Activated T-helper 1 cell treated with anti-CD3 and anti-CD28 coated beads, Interleukin-12 subunit alpha, Interleukin-12 subunit beta, Interleukin-2, Interleukin-4 antibody, amounts not matched to agents 30 ng/mL and 10 ng/mL and 1 ng/mL, durations not matched to agents 14 hours and 24 hours and 36 hours (primary cell): ENCODE measurements at places on chromosomes 5 and 9. TPM values are rescaled to one million over a fixed set of nuclear protein-coding genes. Genes with fewer than 3 reads are reported as not detected.

Gene ELOVL7
- 0.34 and 0.49 TPM in 2 replicates for total RNA-seq

Gene DMRTA1
- not detected in 2 replicates for total RNA-seq

Gene BRD8
- total RNA-seq: 51.8 and 57.9 TPM in 2 replicates

Gene ANKRD34B
- not detected in 2 replicates for total RNA-seq

Gene ACOT12
- total RNA-seq: not detected in 2 replicates

Gene FGFR4
- 1.2 and 1.4 TPM in 2 replicates for total RNA-seq

Gene TSSK1B
- not detected in 2 replicates for total RNA-seq

Gene PCDHB5
- not detected in 2 replicates for total RNA-seq

Gene PBX3
- 24.2 and 30.1 TPM in 2 replicates for total RNA-seq

Gene CENPH
- total RNA-seq: 32.3 and 35.5 TPM in 2 replicates

- no peak for DNase-seq
Observed at GRCh38 chr9:100600521-100601079, 22.7 kb downstream of the CAVIN4 start.

DNA sequence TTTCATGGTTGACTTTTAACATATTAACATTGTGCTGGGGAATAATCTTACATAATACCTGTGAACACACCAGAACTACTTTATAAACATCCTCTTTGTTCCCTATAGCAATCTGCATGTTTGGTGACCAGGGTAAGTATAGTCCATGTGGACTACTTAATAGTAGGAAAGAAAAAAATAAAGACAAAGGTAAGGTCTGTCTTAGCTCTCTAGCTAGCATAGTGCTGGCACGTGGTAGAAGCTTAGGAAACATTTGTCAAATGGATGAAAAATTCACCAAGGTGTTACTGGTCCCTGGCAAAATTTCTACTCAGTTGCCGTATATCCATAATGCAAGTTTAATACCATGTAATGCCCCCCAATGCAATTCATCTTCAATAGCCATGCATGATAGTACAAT lies 78.6 kb upstream of the ABCA1 start:
- no peak for DNase-seq

DNA sequence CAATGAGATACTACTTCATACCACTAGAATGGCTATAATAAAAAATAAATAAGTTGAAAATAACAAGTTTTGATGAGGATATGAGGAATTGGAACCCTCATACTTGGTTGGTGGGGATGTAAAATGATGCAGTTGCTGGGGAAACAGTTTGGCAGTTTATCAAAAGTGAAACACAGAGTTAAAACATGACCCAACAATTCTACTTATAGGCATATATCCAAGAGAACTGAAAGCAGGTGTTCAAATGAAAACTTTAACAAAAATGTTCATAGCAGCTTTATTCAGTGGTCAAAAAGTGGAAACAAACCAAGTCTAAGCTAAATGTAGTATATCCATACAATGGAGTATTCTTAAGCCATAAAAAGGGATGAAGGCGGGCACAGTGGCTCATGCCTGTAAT lies 13.1 kb upstream of the LHFPL2 start:
- no peak for DNase-seq

GRCh38 chr5:113204525-113205161 lies 228.0 kb downstream of the DCP2 start:
- DNase-seq: no peak

- DNase-seq: no peak
Observed at GRCh38 chr5:180990086-180990881, 1.6 kb downstream of the BTNL3 start.

DNA sequence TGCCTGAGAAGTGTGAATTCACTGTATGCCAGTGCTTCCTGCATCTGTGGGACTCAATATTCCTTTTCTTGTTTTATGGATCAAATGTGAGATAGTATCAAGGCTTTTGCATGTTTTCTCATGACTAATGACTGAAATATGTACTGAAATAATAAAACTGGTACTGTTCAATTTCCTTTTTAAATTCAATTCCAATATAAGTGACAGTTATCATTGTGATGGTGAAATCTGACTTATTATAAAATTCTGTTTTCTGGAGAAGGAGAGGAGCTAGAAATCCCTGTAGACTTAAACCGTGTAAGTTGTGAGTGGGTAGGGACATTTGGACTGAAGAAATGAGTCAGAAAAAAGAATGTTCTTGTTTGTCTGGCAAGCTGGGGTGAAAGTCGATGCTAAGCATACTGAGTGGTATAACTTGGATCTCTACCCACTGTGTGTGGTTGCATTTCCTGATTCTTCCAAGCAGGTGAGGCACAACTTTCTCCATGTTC lies 245.2 kb downstream of the EFNA5 start:
- no peak for DNase-seq

GRCh38 chr9:127763918-127764384 lies 14.5 kb downstream of the SH2D3C start:
- DNase-seq: no peak

DNA sequence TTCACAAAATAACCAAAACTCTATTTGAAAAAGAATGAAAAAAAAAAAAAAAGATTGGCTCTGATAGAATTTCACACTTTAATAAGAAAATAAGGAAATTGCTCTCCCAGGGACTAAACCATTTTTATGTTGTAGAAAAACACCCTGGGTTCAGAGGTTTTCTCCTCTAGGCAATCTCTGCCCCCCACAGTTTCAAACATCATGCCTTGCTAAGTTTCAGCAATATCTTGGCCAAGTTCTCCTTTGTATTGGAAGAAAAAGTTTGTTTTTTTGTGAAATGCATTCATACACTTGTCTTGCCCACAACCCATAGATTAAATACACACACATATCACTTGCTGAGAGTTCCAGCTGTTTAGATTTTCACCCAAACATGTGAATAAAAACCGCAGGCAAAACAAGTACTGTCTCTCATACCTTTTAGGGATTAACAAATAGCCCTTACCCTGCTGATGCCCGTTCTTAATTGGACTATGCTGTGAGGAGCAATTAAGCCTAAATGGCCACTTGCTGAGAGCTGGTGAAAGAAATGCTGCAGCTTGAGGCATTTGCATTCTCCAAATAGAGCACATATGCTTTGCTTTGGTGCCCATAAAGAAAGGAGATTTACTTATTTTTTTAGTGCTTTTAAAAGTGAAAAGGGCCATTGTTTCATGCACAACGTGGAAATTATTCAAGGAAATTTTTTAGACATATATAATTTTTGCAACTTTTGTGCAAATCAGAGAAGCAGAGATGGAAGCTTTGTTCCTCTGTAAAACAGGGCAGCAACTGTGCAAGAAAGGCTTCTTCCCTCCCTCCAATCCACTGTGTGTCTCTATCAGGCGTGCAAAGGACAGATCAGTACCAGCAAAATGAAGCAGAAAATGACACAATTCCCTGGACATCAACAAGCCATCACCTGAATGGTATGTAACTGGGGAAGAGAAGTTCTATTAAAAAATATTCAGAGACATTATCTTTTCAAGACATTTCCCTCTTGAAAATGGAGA lies 262.4 kb upstream of the KIF2A start:
- DNase-seq: no peak

GRCh38 chr9:7729371-7730163 lies 70.0 kb downstream of the DMAC1 start:
- DNase-seq: no peak

DNA sequence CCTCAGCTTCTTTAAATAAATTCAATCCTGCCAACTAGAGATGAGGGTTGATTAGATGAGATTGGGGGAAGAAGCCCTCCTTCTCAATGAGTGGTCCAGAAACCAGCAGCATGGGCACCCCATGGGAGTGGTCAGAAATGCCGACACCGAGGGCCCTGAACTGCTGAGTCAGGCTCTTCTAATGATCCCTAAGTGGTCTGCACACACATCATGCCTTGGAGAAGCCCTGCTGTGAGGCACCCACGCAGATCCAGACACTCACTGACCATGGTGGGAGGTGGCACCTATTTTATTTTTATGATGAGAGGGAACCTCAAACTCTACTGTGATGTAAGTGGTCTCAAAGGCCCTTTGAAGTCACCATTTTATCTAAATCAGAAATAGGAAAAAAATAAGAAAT lies 72.3 kb upstream of the BOD1 start:
- no peak for DNase-seq

GRCh38 chr5:172777881-172778814 lies 7.2 kb upstream of the DUSP1 start:
- DNase-seq: no peak

DNA sequence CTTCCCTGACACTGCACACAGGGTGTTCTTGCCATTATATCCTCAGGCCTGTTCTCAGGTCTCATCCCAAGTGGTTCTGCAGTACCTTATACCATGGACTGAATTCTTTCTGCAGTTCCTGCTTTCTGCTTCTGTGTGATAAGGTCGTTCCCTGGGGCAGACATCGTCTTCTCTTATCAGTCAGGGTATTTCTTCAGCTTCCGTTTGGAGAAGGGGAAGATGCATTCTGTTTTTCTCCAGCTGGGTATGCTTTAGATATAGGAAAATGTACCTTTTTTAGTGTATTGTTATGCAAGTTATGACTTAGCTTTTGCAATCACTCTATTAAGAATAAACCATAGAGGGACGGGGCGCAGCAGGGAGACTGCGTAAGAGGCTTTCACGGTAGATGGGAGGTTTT lies 31.1 kb downstream of the RALGPS1 start:
- no peak for DNase-seq

- DNase-seq: no peak
Observed at GRCh38 chr9:75053869-75054268, 25.8 kb upstream of the CARNMT1 start.

GRCh38 chr5:172623313-172623980 lies 17.6 kb upstream of the NEURL1B start:
- no peak for DNase-seq

- no peak for DNase-seq
Observed at GRCh38 chr5:76134003-76134402, 50.8 kb downstream of the SV2C start.

- DNase-seq: no peak
Observed at GRCh38 chr9:116904165-116904564, 217.1 kb downstream of the TRIM32 start.

GRCh38 chr9:5448461-5449435 lies 1.6 kb upstream of the CD274 start:
- no peak for DNase-seq

- DNase-seq: no peak
Observed at GRCh38 chr5:421287-421880, 21.6 kb upstream of the EXOC3 start.
